ENCODE measurements at places on chromosomes 1 and 21.

DNA sequence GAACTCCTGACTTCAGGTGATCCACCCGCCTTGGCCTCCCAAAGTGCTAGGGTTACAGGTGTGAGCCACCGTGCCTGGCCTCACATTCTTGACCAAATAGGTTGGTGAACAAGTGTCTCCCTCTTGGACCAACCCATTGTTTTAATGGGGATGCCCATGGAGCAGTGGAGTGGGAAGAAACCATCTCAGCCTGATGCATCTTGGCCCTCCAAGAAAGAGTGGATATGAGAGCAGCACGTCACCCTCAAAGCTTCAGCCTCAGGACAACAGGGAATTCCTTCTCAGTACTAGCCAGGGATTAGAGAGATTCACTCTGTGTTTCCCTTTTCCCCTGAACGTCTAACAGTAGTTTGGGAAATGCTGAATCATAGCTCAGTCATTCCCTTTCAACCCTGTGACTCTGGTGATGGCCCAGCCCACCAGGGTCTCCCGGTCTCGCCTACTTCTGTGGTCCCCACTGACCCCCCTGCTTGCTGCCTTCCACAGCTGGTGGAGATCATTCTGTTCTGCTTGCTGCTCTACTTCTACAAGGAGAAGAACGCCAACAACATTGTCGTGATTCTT lies 37.4 kb downstream of the NIPAL3 start:
- DNase-seq, result no peak

DNA sequence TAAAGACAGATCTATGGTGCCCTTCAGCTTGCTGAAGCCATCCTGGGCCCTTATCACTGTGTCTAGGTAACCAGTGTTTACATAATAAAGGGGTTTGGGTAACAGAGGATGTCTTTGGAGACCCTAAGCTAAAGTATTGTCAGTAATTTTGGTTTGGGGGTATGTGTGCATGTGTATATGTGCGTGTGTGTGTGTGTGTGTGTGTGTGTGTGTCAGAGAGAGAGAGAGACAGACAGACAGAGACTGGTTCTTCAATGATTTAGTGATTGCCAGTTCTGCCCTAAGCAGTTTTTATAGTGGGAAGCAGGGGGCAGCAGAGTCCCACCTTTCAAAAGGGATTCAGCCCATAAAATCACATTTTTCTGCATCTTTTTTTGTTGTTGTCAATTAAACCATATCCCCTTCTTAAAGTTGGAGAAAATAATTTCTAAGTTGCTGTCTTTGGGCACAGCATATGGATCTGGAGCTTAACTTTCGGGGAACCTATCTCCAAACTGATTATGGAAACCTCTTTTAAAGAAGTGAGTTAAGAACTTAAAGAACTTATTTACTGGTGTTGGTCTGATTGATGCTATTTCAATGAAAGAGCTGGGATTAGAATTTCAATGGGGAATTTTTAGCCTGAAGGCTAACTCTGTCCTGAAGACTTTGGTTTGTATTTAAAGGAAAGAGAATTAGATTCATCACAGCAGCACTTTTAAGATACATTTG lies 51.1 kb downstream of the ZNF326 start:
- DNase-seq, result peak; percentile 41

DNA sequence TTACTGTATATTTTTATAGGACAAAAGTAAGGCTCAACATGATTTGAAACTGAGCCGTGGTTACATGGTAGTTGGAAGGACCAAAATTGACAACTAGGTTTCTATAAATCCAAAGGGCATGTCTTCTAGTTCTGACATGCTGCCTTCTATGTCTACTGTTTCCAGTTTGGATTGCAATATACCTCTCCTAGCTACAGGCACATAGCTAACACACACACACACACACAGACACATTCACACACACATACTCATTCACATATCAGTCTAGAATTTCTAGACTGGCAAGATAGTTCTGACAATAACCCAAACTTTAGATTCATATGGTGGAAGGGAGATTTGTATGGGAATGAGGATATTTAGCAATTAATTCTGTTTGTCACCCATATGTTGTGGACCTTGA lies 544.8 kb upstream of the CAMK1G start:
- DNase-seq, result no peak

DNA sequence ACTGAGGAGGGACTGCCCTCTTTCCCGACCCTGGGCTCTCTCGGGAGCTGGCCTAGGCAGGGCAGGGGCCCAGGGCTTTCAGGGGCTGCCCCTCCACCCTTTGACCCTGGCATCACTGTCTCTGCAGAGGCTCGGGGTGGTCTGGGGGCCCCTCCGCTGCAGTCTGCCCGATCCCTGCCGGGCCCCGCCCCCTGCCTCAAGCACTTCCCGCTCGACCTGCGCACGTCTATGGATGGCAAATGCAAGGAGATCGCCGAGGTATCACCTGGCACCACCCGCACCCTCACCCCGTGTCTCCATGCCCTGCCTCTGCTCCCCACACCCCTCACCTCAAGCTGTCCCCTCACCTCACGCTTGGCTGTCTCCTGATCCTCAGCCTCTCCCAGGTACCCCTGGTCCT lies 5.5 kb downstream of the AMPD2 start:
- DNase-seq, result no peak

GRCh38 chr1:237976331-237976730 lies 85.6 kb upstream of the ZP4 start:
- no peak for DNase-seq

DNA sequence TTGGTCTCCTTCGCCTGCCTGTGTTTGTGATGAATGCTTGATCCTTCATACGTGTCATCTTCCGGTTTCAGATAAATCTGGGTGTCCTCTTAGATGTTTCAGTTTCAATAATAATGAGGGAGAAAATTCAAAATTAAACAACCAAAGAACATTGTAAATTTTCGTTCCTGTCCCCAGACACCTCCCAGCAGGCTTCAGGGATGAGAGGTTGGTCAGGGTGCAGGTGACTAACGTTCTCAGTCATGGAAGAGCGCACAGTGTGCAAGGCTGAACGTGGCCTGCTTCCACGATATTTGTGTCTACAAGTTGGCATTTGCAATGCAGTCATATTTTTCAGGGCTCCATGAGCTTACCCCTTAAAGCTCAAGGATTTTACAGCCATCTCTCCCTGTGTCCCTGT lies 147.1 kb upstream of the ARHGEF16 start:
- DNase-seq, result no peak

DNA sequence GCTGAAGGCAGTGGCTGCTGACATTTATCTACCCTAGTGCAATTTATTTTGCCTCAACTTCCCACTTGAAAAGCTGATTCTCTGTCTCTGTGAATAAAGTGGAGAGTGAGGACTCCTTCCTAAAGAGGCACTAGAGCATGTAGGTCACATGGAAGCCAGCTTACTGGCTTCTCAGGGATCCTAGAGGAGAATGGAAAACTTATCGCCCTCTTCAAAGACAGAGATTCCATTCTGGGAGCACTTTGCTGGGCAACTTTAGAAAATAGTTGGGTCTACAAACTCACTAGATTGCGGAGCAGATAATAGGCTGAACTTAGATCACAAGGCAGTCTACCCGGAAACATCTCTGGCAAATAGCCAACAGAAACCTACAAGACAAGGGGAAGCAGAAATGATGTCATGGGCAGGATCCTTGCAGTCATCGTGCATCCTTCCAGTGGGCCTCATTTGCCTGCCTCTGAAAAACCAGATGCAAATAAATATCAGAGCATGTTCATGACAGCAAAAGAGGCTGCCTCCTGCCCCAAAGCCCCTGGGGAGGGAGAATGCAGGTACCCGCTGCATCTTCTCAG lies 104.8 kb upstream of the BARHL2 start:
- peak; percentile 27 for DNase-seq

DNA sequence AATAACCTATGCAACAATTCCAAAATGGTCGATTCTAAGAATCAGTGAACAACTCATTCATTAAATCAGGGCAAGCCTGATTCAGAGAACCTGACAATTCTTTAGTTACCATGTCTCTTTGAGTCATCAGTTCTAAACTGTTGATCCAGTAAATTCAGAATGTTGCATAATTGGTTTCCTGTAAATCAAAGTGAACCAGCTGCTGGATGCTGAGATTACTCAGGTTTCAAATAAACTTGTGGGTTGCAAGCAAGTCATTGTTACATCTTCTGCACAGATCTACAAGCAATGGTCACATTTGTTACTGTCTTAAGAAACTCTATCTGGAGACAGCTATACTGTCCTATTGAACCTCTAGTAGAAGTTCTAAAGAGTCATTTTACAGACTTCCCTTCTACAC lies 16.5 kb downstream of the PLA2G2D start:
- DNase-seq, result peak; percentile 16

GRCh38 chr1:229297746-229298145 lies 26.8 kb downstream of the RAB4A start:
- DNase-seq, result no peak

- peak; percentile 23 for DNase-seq
Observed at GRCh38 chr1:204858363-204858821, 12.3 kb upstream of the NFASC start.

- no peak for DNase-seq
Observed at GRCh38 chr21:35381743-35382310, 332.7 kb upstream of the RUNX1 start.

DNA sequence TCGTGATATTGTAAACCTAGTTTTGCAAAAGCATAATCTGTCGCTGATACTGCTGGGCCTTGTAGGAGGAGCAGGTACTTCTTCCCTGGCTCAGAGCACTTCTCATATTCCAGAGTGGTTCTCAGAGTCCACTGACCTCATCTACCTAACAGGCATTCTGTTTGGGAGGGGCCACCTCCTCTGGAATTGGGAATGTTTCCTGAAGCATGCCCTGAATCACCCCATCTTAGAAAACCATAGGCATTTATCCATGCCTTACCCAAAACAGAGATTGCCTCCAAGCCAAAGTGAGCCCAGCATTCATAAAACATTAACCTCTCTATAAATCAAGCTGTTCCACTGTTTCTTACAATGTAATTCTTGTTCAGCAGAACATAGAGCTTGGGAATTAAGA lies 35.1 kb downstream of the SLC44A3 start:
- peak; percentile 76 for DNase-seq

DNA sequence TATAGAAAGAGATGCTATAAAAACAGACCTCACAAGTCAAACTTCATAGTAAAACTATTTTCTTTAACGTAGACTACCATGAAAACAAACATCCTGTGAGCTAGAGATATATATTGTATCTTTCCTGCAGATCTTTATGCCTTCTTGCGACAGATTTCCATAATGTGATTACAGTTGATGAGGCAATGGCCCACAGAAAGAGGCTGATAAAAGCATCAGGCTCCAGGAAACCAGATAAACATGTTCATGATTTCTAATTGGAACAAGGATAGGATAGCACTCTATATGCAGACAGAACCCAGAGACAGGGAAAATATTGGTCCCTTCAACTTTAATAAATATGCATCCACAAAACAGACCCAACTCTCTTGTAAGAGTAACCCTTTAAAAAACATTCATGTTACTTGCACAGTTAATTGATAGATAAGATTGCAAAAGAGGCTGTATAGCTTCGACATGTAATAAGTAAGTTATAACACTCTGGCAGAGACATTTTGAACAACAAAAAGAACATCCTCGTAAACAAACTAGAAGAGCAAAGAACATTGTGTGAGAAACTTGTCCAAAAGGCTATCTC lies 329.4 kb downstream of the AGBL4 start:
- DNase-seq, result no peak

GRCh38 chr1:14788080-14788479 lies 189.6 kb downstream of the KAZN start:
- DNase-seq, result no peak

DNA sequence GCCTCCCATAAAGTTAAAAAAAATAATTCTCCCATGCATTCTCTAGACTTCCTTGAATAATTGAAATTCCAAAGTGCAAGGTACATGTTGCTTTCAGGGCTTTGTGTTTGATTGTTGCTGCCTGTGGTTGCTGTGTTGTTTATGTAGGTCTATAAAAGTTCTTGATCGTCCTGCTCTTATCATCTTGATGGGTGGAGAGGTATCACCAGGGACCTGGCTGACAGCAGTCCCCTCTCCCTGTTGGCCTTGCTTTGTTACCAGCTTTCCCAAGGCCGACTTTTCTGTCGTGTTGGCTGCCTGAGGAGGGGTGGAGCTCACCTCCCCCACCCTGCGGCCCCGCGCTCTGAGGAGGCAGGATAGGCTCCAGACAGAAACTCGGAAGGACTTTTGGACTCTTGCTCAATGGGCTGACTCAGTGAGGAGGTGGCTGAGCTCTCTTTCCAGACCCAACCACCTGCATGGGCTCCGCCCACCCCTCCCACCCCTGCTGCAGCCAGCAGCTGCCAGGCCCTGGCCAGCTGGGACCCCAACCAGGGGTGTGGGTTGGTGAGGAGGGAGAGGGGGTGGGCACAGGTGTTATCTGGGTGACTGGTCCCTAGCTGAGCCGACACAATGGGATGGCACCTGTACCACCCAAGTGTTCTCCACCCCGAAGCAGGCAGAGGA lies 2.0 kb downstream of the INAVA start:
- peak; percentile 82 for DNase-seq

DNA sequence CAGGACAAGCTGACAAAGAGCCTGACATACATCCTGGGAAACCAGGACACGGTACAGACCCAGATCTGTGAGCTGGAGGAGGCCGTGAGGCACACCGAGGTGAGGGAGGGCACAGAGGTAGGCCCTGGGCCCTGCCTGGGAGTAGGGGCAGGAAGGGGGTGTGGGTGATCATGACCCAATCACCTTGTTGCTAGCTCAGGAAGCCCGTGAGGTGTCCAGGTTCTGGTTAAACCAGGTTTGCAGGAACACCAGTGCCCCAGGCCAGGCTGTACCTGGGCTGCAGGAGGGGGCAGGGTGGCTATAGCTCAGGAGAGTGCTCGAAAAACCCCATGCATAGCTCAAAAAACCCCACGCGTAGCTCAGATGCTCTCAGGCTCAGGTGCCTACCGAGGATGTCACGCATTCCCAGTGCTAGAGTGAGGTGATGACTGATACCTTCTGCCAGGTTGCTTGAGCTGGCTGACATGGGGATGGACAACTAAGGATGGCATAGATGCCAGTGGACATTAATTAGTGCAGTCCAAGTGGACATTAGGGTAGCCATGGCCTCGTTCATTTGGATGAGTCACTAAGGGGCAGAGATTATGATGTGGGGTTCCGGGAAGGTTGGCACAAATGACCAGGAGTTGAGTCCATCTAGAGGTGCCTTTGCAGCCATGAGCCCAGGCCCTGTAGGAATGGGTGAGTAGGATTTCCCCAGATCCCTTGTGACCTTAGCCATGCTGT lies 3.7 kb downstream of the TRIM46 start:
- DNase-seq, result peak; percentile 2
